ENCODE measurements at places on chromosomes 6 and 20.
A peak's percentile ranks its signal among the peaks of the same experiment; 100 is the strongest.

GRCh38 chr20:15699431-15700146 is 873.7 kb downstream of the KIF16B start:
- no peak for DNase-seq

- DNase-seq, result no peak
Measured at GRCh38 chr6:127483399-127484055, 24.3 kb upstream of the KIAA0408 start.

- no peak for DNase-seq
Measured at GRCh38 chr6:19860235-19860877, 23.2 kb downstream of the ID4 start.

DNA sequence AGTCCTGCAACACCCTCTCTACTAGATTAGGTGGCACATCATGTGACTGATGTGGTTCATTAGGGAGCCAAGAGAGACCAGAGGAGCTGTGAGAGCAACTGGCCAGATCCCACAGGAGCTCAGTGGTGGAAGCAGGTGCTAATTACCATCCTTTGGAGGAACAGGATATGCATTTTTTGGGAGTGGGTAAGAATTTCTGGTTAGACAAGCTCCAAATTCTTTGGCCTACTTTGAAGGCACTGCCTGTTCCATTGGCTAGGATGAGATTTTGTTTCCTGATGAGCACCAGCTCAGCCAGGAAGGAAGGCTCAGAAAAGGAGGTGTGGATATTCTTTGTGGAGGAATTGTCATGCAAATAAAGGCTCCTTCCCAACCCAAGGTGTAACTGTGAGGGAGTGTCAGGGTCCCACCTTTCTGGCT is 130.3 kb upstream of the BMP2 start:
- no peak for DNase-seq

GRCh38 chr20:58447511-58448391 is 58.7 kb downstream of the VAPB start:
- DNase-seq, result no peak

DNA sequence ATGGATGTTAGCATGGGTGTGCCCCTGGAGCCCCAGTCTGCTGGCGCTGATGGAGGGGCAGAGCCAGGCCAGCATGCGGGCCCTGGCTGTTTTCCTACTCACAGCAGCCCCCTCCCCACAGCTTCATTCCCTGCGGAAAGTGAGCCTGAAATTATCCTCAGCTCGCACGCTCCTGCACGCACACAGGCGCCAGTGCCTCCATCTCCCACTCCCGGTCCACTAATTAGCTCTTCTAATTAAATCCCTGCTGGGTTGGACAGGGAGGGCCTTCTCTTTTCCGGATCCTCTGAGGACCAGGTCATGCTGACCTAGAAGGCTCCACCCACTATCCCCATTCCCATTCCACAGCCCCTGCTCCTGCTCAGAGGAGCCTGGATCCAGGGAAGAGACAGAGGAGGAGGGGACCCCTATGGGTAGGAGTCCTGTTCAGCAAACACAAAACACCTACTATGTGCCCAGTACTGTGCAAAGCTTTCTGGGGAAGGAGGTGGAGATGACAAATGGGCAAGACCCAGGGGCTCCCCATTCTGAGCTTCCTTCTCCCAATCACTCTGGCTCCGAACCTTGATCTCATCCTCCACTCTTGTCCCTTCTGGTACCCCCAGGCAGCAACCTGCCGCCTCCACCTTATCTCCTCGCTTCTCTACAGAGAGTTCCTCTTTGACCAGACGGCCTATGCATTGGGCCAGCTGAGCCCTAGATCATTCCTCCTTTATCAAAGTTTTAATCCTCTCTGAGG is 70.2 kb upstream of the CCDC167 start:
- no peak for DNase-seq

- DNase-seq, result no peak
Measured at GRCh38 chr20:63021356-63022321, 14.9 kb upstream of the BHLHE23 start.

DNA sequence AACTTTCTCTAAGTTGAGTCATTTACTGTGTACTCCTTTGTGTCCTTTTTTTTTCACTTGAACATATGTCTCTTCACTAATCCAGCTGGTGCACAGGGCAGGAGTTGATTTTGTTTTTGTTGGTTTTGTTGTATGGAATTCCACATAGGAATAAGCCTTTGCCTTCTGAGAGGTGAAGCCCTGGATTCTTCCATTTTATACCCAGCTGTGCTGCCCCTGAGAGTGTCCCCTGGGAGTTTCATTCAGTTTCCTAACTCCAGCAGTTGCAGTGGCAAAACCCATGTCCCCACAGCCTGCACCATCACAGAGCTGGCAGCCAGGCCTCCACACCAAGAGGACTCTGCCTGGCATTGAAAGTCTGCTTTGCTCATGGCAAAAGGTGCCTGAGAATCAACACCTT is 107.3 kb upstream of the SYNDIG1 start:
- DNase-seq, result no peak

DNA sequence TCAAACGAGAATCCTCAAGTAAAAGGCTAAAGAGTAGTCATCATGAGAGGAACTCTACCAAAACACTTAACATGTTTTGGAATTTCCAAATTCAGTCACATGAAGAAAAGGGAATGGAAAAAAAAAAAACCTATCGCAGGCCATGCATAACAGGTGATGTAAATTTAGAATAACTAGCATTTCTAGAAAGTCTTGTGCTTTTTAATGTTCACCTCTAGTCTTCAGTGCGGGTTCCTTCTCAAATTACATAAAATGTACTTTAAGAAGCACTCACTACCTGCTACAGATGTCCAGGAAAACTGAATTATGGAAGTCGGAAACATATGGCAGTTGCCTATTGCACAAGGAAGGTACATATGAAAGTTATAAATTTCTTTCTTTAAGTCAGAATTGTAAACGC is 6.1 kb upstream of the TBX18 start:
- no peak for DNase-seq

- DNase-seq, result no peak
Measured at GRCh38 chr6:141026504-141026903, 1106.2 kb upstream of the GJE1 start.

DNA sequence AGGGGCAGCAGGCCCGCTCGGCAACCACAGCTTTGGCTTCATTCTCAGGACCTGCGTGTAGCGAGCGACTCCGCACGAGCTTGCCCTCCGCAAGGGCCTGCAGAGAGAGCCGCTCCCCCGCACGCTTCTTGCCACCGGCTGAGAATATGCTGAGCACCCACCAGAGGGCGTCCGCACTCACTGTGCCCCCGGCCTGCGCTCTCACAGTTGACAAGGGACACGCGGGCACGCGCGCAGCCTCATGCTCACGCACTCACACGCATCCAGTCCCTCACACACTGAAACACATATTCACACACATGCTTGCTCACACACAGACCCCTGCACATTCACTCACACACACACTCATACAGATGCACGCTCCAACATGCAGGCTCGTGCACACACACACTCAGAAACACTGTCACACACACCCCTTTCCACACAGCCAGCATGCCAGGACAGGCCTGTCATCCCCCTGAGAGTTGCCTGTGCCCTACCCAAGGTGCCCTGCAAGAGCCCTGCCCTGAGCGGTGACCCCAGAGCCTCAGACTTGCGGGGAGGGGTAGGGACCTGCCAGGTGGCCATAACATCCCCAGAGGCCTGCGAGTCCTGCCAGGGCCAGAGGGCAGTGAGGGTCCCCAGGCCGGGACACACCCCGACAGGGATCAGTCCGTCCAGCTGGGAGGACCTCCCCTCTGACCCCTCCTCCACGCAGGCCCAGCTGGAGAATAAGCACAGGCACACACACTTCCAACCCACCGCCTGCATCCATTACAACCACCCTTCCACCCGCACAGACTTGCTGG is 174.1 kb downstream of the BMP7 start:
- DNase-seq, result no peak

DNA sequence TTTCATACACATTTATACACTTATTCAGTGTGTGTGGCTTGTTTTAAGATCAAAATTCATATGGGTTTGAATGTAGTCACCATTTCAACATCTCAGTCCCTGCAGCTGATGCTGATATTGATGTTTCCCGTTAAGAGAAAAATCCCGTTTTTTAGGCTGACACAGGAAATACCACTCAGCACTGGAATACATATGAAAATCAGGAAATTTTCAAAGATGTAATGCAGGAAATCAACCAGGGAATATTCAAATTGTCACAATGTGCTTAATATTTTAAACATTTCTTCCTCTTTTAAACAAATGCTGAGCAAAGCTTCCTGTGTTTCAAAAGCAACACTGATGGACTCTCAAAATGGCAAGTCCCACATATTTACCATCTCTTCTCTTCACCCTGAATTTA is 94.5 kb upstream of the MARCKS start:
- DNase-seq, result no peak

GRCh38 chr6:37648465-37649330 is 49.0 kb downstream of the MDGA1 start:
- DNase-seq, result no peak

DNA sequence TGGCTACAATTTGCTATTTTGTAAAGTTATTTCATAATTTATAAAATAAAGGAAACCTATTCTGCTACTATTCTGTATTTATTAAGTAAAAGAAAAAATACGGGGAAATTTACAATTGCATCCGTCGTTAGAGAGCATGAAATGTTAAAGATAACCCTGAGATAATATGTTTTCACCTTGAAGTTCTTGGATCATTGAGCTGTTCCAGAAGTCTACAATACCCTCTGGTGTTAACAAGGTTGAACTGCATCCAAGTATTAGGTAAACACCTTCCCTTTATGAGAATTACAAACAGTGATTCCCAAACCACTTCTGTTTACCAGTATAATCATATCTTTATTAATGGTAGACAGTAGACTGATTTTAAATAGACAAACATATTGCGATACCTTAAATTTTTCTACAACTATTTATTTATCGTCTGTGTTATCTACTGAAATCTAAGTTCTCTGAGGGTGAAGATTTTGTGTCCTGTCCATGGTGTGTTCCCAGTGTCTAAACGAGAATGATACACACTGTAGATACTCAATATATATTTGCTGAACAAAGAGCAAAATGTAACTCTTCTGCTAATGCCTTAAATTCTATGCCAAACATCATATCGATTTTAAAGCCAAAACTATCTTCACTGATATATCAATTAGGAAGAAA is 28.2 kb downstream of the TBC1D32 start:
- DNase-seq, result no peak

DNA sequence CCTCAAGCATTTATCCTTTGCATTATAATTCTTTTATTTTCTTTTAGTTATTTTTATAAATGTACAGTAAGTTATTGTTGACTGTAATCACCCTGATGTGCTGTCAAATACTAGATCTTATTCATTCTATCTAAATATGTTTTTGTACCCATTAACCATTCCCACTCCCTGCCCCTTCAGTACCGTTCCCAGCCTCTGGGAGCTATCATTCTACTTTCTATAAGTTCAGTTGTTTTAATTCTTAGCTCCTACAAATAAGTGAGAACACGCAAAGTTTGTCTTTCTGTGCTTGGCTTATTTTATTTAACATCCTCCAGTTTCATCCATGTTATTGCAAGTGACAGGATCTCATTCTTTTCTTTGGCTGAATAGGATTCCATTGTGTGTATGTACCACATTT is 12.5 kb upstream of the ERVFRD-1 start:
- no peak for DNase-seq

GRCh38 chr6:137536104-137536773 is 42.0 kb upstream of the OLIG3 start:
- DNase-seq, result no peak

DNA sequence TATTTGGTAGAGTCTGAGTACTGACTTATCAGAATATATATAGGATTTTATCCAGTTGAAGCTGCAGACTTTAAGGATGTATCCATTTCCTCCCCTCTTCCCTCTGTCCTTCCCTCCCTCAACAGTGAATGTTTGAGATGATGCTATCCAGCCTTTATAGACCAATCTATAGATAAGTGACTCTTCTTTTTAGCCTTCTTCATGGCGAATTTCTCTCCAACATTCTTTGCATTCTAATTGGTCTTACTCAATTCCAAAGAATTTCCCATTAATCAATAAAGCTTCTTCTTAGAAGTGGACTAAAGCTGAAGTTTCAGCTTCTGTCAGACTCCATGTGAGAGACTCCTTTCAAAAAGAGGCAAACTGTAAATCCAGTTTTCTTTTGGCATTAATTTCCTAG is 99.3 kb downstream of the AIG1 start:
- no peak for DNase-seq

- DNase-seq, result no peak
Measured at GRCh38 chr20:39758876-39759275, 796.7 kb downstream of the DHX35 start.

- peak; percentile 25 for DNase-seq
Measured at GRCh38 chr6:108755257-108756240, 92.7 kb upstream of the ARMC2 start.

DNA sequence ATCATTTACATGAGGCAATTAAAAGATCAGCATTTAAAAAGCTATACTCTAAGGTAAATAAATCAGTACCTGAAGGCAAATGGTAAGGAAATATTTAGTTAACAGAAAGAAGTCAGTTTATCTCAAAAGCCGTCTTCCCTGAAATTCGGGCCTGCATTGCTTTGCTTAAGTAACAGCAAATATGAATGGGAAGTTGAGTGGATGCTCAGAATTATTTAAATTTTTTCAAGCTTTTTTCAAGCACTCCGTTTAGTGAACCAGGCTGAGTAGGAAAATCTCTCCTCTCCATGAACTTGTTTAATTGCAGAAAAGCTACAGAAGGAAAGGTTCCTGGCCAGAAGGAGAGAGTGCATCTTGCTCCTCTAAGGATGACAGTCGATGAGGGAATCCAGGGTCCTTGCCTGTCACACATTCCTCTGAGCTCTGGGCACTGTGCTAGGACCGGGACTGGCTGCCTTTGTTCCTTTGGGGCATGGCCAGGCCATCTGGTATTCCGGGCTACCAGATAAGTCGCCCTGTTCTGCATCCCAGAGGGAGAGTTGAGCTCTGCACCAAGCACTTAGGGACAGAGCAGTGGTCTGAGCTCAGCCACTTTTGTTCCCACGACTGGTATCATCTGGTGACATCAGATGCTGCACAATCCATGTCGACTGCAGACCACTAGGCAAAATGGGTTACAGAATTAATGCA is 77.6 kb downstream of the RIN2 start:
- no peak for DNase-seq

- no peak for DNase-seq
Measured at GRCh38 chr6:36524871-36525270, 22.4 kb downstream of the STK38 start.

DNA sequence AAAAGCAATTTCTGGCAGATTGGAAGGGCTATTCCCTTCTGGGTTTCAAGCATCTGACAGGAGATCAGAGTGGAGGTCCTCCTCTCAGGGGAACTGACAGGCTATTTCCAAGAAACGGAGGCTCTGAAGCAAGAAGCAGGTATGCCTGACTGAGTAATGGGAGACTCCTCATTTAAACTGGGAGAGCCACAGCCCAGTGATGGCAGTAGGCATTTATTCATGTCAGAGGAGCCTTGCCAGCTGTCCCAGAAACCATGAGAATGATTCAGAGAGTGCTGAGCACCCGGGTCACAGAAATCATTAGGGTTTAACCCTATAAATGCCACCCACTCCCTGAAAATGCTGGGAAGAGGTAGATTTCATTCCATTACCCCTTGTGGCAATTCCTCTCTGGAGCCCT is 247.5 kb upstream of the RNF217 start:
- DNase-seq, result no peak

Data from thoracic aorta (tissue), 2 donors.